ENCODE measurements at places on chromosomes 1 and 21.

DNA sequence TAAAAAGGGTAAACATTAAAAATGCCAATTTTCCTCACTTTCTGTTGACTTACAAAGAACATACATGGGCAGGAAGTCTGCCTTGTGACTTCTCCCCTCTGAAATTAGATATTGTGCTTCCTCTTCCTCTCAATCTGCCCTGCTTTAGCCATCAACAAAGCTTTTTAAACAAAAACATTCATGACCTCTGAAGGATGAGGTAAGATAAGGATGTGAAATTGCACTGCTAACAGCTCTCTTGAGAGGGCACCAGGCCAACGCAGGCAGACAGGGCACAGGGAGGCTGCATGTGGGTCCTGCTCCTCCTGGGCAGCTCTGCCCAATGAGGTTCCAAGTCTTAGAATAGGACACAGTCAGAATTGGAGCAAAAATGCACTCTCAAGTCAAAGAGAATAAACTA is 62.1 kb downstream of the DEGS1 start:
- no peak for DNase-seq

DNA sequence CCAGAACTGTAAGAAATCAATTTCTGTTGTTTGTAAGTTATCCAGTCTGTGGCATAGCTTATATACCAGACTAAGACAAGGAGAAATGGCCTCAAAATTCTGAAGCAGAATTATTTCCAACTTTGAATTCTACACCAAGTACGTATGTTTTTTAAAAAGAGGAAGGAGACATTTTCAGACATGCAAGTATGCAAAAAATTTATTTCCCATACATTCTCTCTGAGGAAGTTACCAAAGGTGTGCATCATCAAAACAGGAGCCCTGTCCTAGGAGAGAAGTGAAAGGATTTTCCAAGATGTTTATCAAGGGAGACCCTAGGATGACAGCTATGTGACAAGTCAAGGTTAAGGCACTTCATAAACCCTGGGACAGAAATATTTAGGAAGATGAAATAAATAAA is 49.3 kb upstream of the RABGAP1L start:
- DNase-seq: no peak

DNA sequence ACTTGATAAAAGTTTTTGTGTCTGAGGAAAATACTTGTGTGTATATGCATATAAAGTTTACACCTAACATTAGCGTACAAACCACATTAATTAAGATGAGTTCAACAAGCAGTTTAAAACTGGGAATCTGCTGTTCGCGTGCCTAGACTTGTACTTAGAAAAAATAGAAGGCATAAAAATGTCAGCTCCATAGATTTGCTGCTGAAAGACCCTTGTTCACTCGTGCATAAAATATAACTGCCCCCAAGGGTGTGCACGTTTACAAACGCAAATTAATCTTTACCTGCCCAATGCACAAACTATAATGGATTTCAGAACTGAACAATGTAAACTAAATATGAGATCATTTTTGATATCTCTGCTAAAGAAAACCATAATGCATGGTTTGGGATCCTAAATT is 392.3 kb upstream of the ADGRL2 start:
- DNase-seq: no peak

- no peak for DNase-seq
Observed at GRCh38 chr1:110620686-110621085, 14.5 kb upstream of the KCNA2 start.

DNA sequence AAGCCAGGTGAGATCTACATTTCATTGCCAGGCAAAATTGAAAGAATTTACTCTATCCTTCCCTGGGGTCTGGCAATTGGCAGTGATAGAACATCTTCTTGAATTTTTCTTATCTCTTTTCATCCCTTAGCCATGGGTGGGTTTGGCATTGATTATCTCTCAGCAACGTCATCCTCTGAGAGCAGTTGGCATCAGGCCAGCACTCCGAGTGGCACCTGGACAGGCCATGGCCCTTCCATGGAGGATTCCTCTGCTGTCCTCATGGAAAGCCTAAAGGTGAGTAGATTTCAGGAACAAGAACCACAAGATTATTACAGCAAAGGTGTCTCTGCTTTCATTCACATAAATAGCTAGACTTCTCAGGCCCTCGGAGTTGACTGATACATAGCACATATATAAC is 39.3 kb downstream of the NCF2 start:
- no peak for DNase-seq

DNA sequence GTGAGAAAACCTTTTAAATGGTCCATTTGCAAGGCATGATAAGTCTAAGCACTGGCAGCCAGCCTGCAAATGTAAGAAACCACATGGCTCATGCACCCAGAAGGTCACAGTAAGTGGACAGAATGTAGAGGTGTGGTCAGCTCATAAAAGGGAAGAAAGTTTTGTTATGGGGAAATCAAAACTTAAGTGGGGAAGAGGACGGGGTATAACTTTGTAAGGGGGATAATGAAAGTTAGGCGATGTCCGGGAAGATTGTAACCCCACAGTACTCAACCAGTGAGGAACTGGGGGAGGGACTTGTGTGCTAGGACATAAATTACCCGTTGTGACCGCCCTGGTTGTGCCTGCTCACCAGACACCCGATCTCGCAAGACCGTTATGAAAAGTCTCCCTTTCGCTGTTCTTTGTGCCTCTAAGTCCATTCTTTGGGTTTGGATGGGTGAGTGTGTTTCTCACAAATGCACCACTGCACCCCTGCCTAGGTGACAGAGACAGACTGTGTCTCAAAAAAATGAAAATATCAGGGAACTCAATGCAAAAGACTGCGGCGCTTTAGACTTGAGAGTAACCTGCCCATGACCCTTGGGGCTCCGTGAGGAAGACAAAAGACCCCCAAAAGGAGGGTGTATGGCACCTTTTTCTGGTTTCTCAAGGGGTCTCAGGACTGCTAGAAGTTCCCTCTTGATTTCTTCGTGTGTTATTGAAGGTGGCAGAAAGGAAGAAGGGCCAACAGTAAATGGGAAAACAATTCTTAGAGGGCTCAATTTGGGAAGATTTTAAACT is 28.6 kb upstream of the ZNF496 start:
- no peak for DNase-seq

GRCh38 chr1:172401892-172402291 is 18.6 kb upstream of the C1orf105 start:
- no peak for DNase-seq

- DNase-seq: no peak
Observed at GRCh38 chr21:35225573-35225972, 176.5 kb upstream of the RUNX1 start.

- no peak for DNase-seq
Observed at GRCh38 chr1:107145637-107146036, 4.8 kb downstream of the NTNG1 start.

DNA sequence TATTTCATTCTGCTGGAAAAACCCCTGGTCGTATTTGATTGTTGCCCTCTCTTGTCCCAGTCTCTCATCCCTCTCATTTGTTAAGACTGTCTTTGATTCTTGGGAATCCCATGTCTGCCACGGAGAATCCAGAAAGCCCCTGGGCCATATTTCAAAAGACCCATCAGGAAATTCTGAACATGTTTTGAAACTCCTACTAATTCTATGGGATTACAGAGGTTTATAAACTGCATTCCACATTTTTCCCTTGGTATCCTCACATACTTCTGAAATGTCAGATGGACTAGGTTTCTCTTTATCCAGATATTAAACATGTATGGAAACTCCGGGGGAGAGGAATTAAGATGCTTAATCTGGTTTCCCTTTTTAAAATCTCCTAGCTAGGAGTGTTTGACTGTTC is 80.0 kb downstream of the HUNK start:
- no peak for DNase-seq

- DNase-seq: no peak
Observed at GRCh38 chr1:208641579-208642280, 397.5 kb upstream of the PLXNA2 start.

- no peak for DNase-seq
Observed at GRCh38 chr1:32508761-32509160, 30.5 kb upstream of the ZBTB8A start.

GRCh38 chr1:234355782-234356510 is 17.3 kb upstream of the COA6 start:
- no peak for DNase-seq

DNA sequence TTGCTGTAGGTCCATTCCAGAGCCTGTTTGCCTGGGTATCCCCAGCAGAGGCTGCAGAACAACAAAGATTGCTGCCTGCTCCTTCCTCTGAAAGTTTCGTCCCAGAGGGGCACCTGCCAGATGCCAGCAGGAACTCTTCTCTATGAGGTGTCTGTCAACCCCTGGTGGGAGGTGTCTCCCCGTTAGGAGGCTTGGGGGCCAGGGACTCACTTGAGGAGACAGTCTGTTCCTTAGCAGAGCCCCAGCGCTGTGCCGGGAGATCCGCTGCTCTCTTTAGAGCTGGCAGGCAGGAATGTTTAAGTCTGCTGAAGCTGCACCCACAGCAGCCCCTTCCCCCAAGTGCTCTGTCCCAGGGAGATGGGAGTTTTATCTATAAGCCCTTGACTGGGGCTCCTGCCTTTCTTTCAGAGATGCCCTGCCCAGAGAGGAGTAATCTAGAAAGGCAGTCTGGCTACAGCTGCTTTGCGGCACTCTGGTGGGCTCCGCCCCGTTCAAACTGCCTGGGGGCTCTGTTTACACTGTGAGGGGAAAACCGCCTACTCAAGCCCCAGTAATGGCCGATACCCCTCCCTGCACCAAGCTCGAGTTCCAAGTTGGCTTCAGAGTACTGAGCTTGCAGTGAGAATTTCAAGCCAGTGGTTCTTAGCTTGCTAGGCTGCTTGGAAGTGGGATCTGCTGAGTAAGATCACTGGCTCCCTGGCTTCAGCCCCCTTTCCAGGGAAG is 8.7 kb upstream of the SLC25A24 start:
- DNase-seq: no peak

GRCh38 chr1:11443043-11443442 is 35.9 kb upstream of the DISP3 start:
- no peak for DNase-seq

DNA sequence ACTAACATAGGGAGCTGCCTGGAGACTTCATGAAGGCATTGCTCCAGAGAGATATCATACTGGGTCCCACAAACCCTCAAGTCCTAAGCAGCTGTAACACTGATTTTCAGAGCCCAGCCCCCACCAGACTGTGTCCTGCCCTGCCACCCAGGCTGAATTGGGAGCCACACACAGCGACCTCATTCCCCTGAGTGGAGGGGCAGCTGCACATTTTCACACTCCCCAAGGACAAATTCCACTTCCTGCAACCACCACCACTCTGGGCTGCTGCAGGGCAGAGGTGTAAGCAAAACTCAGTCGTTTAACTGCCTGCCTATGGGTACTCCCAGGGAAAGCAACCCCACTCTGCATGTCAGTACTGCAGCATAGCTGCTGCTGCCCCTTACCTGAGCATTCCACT is 19.8 kb downstream of the DTL start:
- no peak for DNase-seq

DNA sequence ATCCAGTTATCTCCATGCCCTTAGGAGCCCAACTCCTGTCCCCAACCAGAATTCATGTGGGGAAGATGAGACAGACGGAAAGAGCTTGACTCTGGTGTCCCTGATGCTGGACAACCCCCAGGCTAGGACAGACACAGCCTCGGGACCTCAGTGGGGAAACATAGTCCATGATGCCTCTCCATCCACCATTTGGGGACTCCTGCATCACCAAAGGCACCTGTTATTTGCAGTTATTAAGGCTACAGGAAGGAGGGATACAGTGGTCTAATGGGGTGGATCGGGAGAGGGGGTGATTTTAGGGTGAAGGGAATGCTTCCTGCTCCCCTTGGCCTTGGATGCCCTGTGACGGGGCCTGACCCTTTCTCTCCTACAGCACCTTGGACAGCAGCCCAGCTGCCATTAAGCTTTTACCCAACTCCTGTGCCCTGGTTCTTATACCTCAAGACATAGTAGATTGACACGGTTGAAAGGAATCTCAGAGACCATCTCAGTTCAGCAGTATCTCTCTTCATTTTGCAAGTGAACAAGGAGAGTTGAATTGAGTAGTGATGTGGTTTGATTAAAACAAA is 111.6 kb downstream of the MATN1 start:
- DNase-seq: no peak

GRCh38 chr1:17599291-17599953 is 59.9 kb downstream of the ARHGEF10L start:
- no peak for DNase-seq

GRCh38 chr1:21007876-21008275 is 168.8 kb downstream of the EIF4G3 start:
- no peak for DNase-seq

DNA sequence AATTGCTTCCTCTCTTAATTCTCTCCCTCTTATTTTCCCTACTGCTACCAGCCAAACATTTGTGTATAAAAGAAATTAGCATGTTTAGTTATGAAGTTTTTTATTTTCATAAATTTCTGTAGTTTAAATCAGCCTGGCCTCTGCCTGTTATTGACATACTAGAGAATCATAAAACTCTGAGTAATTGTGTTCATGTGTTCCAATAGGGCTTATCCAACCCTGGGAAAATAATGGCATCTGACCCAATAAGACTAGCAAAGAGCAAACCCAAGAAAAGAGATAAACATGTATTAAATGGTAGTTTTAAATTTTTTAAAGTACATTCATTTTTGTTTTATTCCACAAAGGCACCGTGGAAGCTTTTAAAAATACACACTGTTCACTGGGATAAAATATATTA is 404.3 kb downstream of the HLX start:
- DNase-seq: no peak

DNA sequence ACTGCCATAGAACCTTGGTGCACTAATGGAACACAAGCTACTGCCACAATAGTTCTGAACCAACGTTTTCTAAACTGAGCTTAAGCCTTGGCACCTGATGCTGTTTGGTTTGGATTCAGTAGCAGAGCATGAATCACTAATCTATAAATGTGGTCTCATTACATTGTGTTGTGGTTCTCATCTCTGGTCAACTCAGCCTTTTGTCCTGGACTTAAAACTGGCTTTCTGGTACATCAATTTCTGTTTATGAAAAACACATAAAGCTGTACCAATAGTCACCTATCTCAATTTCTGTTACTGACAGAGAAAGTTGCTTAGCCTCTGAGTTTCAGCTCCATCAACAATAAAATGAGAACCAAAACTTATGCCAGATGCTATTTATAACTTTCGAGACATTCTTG is 197.5 kb upstream of the KIAA0040 start:
- DNase-seq: no peak

DNA sequence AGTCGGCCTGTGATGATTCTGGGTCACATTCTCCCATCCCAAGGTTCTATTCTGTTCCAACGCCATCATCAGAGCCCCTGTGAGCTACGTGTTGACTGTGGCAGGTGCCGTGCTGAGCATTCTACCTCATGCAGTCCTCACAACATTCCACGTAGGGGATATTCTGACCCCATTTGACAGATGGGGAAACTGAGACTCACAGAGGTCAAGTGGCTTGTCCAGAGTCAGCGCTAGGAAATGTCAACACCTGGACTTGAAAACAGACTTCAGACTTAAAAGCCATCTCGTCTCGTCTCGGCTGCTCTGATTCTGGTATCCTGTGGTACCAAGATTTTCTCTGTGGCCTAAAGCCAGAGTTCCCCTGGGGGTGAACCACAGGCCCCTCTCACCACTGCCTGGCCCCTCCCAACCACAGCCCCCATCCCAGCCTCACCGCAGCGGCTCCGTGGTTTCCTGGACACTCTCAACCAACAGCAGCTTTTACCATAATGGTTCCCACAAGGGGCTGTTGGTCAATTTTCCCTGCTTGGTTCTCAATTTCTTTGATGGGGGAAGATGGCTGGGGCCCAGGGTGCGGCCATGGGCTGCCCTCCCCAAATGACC is 39.6 kb downstream of the SDC3 start:
- no peak for DNase-seq

Measured in 8988T (cell line).